Common myeloid progenitor, CD34-positive (primary cell): ENCODE measurements at places on chromosomes 6 and 20.

- H3K27ac ChIP-seq, result no peak overlapping the region
- no peak for DNase-seq
- H3K27me3 ChIP-seq, result no peaks in the 10 kb centered on the region
- H3K4me3 ChIP-seq, result no peak overlapping the region
- H3K4me1 ChIP-seq, result peaks cover 21% of the 10 kb centered on the region
- H3K36me3 ChIP-seq, result no peaks in the 10 kb centered on the region
These were observed 1.7 kb downstream of the SLC4A11 start for GRCh38 chr20:3237011-3237957.

DNA sequence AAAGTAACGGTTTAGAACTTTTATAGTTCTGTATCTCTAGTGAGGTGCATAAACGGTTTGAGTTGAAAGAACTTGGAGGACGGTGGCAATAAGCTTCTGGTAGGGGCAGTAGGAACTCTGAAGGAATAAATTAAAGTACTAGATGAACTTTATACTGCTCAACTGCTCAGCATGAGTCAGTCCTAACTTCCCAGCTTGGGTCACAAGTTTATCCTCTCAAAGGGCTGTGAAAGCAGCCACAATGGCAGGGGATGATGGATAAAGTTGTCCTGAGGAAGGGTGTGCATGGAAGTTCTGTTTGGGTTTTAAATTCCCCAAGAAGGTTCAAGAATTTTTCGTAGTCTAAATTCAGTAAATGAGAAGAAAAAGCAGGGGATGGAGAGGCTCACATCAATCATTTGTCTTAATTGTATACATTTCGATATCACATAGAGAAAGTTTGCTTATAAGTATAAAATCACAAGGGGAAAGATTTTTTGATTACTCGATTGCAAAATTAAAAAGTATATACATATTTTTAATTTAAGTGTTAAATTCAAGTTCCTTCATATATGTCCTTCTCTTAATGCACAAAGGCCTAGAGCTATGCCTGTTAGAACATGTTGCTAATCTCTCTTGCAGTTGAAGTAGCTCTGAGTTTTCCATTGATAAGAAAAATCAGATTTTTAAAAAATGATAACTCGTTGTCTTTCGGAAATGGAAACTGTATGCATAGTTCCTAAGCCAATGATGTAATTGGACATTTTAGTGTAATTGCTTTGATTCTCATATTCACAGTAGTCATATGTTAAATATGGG lies 55.3 kb upstream of the JAG1 start:
- no peaks in the 10 kb centered on the region for H3K4me1 ChIP-seq
- H3K27me3 ChIP-seq, result no peaks in the 10 kb centered on the region
- H3K36me3 ChIP-seq, result no peaks in the 10 kb centered on the region
- no peak overlapping the region for H3K4me3 ChIP-seq
- no peak overlapping the region for H3K27ac ChIP-seq

GRCh38 chr6:5547556-5547955 lies 286.2 kb downstream of the FARS2 start:
- no peak overlapping the region for H3K4me3 ChIP-seq
- H3K27me3 ChIP-seq, result no peaks in the 10 kb centered on the region
- H3K27ac ChIP-seq, result no peak overlapping the region
- H3K36me3 ChIP-seq, result peaks cover 2% of the 10 kb centered on the region

DNA sequence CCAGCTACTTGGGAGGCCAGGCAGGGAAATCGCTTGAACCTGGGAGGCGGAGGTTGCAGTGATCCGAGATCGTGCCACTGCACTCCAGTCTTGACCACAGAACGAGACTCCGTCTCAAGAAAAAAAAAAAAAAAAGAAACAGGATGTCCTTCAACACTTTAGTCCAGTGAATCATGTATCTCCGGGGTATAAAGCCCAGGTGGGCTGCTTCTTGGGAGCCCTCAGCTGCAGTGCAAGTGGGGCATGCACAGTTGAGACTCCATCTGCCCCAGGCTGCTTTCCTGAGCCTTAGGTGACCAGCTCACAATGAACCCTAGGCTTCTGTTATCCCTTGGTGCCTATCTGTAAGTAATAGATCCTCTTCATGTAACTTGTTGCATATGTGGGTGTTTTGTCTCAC lies 187.1 kb upstream of the RNF24 start:
- H3K27ac ChIP-seq, result no peak overlapping the region
- H3K27me3 ChIP-seq, result no peaks in the 10 kb centered on the region
- DNase-seq, result no peak
- no peak overlapping the region for H3K4me3 ChIP-seq
- no peaks in the 10 kb centered on the region for H3K36me3 ChIP-seq
- no peaks in the 10 kb centered on the region for H3K4me1 ChIP-seq

- DNase-seq, result no peak
- no peaks in the 10 kb centered on the region for H3K36me3 ChIP-seq
These were observed 243.0 kb downstream of the BMP2 start for GRCh38 chr20:7010527-7010926.

GRCh38 chr20:58229198-58229798 lies 845 bp upstream of the ANKRD60 start:
- DNase-seq, result no peak
- no peak overlapping the region for H3K27ac ChIP-seq
- H3K4me3 ChIP-seq, result no peak overlapping the region
- H3K4me1 ChIP-seq, result peaks cover 11% of the 10 kb centered on the region
- no peaks in the 10 kb centered on the region for H3K36me3 ChIP-seq

- no peak overlapping the region for H3K27ac ChIP-seq
- no peak for DNase-seq
- H3K27me3 ChIP-seq, result no peaks in the 10 kb centered on the region
- no peak overlapping the region for H3K4me3 ChIP-seq
These were observed 11.5 kb downstream of the SDC4 start for GRCh38 chr20:45336530-45337366.

GRCh38 chr6:155383913-155384312 lies 69.6 kb upstream of the TFB1M start:
- H3K36me3 ChIP-seq, result no peaks in the 10 kb centered on the region
- no peaks in the 10 kb centered on the region for H3K27me3 ChIP-seq
- no peak for DNase-seq

GRCh38 chr20:40493071-40493470 lies 196.0 kb downstream of the MAFB start:
- peaks cover 11% of the 10 kb centered on the region for H3K4me1 ChIP-seq
- no peak for DNase-seq
- H3K36me3 ChIP-seq, result no peaks in the 10 kb centered on the region
- H3K4me3 ChIP-seq, result no peak overlapping the region
- peaks cover 6% of the 10 kb centered on the region for H3K27me3 ChIP-seq

- DNase-seq, result no peak
- H3K27me3 ChIP-seq, result no peaks in the 10 kb centered on the region
- H3K27ac ChIP-seq, result no peak overlapping the region
- H3K36me3 ChIP-seq, result peaks cover 9% of the 10 kb centered on the region
- no peak overlapping the region for H3K4me3 ChIP-seq
- peaks cover 12% of the 10 kb centered on the region for H3K4me1 ChIP-seq
These were observed 238.3 kb downstream of the ATXN1 start for GRCh38 chr6:16522937-16523336.
